Immature natural killer cell (primary cell): ENCODE measurements at places on chromosomes 2 and 18. TPM values are rescaled to one million over a fixed set of nuclear protein-coding genes. Genes with fewer than 3 reads are reported as not detected.

The MSH2 gene
- 22.9 TPM for polyA plus RNA-seq

The ASPRV1 gene
- polyA plus RNA-seq = 0.09 TPM

- no peak for DNase-seq
Measured at GRCh38 chr2:118044854-118045253, 31.0 kb upstream of the CCDC93 start.

DNA sequence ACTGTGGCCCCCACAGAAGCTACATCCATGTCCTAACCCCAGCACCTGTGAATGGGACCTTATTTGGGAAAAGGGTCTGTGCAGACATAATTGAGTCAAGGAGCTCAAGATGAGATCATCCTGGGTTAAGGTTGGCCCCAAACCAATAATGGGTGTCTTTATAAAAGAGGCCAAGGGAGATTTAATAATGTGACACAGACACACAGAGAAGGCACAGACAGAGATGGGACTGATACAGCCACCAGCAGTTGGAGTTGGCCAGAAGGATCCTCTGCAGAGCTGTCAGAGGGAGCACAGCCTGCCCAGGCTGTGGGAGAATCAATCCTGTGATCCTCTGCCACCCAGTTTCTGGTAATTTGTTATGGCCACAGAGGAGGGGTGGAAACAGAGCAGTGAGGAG lies 26.0 kb downstream of the SNORC start:
- no peak for DNase-seq

- DNase-seq = no peak
Measured at GRCh38 chr18:72128649-72129048, 415.5 kb downstream of the CBLN2 start.
